Stimulated activated naive CD8-positive, alpha-beta T cell treated with anti-CD3 and anti-CD28 coated beads, Interleukin-15, Interleukin-2, amounts not matched to agents 100 U/mL and 50 U/mL, for 24 hours (primary cell): ENCODE measurements at places on chromosomes 5 and 9.
A peak's percentile ranks its signal among the peaks of the same experiment; 100 is the strongest.

GRCh38 chr5:132334812-132335211 is 34.7 kb upstream of the SLC22A5 start:
- no peak for DNase-seq

GRCh38 chr5:61609840-61610677 is 278.0 kb downstream of the ZSWIM6 start:
- no peak for DNase-seq

GRCh38 chr5:142202282-142202681 is 93.7 kb downstream of the NDFIP1 start:
- DNase-seq: no peak

- DNase-seq: no peak
Observed at GRCh38 chr5:139911425-139912120, 116.0 kb downstream of the PSD2 start.

DNA sequence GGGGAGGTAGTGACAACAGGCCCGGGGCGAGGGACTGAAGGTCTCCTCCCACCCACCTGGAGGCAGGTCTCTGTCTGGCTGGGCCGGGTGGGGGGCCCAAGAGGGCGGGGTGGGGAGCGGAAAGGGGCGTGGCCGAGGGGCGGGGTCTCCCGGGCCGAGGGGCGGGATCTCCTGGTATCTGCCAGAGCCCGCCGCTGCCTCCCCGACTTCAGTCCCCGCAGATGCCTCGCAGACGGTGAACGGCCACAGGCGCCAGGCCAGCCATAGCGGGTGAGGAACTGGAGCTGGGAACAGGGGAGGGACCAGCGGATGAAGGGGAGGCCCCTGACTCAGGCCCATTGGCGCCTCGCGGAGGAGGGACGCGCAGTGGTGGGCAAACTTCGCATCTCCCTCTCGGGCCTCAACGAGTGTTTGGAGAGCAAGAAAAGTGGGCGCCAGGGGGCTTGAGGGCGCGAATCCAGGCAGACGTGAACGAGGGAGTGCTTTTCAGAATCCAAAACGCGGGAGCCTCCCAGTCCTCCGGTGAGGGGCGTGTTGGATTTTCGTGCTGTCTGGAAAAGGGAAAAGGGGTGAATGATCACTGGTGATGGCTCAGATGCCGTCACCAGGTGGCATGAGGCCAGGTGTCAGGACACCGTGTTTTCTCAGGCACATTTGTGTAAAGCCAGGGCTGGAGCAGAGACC is at the start of gene ADGRD2:
ADGRD2 (plus strand) TSS at position 211 of the 684 bp plus-strand sequence. CDS start 1,216 bp downstream, outside the sequence.
- DNase-seq: peak; percentile 15

DNA sequence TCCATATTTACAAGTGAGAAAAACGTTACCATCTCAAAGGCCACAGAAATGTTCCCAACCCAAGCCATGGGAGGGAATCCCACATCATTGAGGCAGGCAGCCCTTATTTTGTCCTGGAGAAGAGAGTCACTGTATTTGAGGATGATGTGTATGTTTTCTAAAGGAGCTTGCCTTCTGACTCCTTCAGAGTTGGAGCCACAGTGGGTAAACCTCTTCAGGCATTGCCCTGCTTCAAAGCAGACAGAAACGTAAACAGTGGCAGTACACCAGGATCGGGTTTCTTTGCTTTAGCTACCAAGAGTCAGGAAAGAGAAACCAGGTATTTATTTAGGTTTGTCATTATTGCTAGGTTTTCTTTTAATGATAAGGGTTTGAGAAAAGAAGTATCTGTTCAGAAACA is 45.7 kb downstream of the MUSK start:
- no peak for DNase-seq

DNA sequence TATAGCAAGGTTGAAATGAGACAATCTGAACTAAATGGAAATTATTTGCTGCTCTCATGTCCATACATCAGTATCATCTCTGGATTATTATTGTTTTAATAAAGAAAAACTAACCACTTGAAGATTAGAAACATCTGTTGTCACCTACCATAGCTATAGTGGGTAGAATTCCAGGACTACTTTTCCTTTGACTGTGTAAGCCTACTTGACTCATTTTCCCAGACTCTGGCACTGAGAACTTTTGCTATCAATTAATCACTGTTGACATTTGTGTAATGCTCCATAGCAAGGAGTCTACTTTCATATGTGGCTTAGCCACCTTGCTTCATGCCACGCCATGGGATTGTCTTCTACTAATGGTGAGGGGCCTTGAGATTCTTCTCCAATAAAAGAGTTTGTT is 59.9 kb upstream of the ARRDC3 start:
- no peak for DNase-seq

GRCh38 chr5:104019956-104020355 is 457.4 kb upstream of the NUDT12 start:
- no peak for DNase-seq

- no peak for DNase-seq
Observed at GRCh38 chr5:133201310-133201709, 149.5 kb downstream of the HSPA4 start.

DNA sequence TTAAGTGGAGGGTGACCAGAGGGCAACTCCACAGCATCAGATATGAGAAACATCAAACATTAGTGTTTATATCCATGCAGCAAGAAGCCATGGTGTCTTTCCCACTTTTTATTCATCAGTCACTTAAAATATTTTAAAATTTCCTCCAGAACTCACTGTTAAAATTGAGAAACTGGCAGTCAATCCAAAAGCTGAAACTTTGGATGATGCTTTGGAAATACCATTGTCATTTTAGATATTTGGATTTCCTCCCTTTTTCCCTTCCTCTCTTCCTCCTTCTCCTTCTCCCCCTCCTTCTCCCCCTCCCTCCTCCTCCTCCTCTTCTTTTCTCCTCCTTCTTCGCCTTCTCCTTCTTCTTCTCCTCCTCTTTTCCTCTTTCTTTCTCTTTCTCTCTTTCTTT is 33.1 kb upstream of the NTRK2 start:
- DNase-seq: no peak

DNA sequence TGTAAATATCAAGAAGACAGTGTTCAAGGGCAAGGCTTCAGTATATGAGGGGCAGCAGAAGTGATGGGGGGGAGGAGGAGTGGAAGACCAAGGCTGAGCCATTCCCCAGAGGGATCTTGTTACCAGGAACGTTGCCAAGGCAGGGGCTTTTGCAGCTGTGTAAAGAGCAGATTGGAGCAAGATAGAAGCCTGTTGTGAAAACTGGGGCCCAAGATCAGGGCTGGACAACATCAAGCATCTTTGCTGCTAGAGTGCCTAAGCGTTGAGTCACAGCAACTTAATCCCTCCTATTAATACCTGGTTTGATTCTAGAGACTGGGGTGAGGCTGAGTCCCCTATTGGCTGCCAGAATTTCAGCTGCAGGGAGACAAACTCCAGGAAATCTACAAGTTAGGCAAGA is 18.4 kb upstream of the ERCC6L2 start:
- DNase-seq: no peak

- no peak for DNase-seq
Observed at GRCh38 chr9:87722393-87723088, 3.4 kb upstream of the CTSL start.

GRCh38 chr5:109792613-109793012 is 102.9 kb downstream of the MAN2A1 start:
- no peak for DNase-seq

DNA sequence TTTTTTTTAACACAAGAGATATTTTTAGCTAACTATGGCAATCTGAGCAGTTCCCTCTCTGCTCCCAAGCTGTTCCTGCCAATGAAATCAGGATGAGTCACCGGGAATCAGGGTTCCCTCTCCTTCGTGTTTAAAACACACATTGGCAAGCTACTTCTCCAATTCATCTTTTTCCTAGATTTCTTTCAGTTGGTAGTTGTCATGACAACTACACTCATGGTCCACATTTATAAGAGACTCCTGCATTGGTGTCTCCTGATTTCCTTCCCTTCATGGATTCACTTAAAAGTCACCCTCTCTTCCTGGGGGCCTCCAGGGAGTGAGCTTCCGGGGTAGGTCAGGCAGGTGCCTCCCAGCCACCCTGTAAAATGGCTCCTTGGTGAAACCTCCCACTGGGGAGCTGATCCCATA is 72.3 kb upstream of the NIPAL4 start:
- no peak for DNase-seq

- no peak for DNase-seq
Observed at GRCh38 chr9:106880081-106880480, 17.1 kb downstream of the ZNF462 start.

GRCh38 chr5:59656351-59657254 is 236.9 kb downstream of the PDE4D start:
- no peak for DNase-seq
